ENCODE measurements at places on chromosomes 4 and X. TPM values are rescaled to one million over a fixed set of nuclear protein-coding genes. Genes with fewer than 3 reads are reported as not detected.

The OFD1 gene
- total RNA-seq: 36.9 TPM

GRCh38 chr4:35975617-35976355, 268.5 kb downstream of the ARAP2 start:
- DNase-seq: no peak

GRCh38 chr4:38782452-38783108, at the start of gene TLR10:
Gene TLR10 (minus strand): TSS chr4:38782990. CDS start chr4:38775590, 7,400 bp downstream.
- DNase-seq: peak; percentile 31

DNA sequence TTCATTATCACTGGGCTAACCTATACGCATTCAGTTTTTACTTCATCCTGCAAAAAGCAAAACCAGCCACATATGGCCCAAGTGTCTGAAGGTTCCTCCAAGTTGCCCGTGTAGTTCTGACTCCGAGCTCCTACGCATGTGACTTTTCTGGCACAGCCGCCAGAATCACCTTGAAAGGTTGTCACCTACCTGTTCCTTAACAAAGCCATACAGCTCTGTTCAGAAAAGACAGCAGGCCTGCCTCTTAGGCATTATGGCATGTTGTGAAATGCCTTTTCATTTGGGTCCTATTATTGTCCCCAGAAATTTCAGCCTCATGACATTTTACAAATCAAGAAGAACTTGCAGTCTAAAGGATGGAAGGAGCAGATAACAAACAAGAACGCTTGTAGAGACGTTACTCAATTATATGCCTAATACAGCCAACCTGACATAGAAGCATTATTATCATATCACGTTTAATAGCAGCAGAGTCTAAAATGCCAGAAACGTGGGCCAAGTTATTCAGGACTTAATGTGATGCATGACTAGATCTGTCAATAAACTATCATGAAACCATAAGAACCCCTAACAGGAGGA, 118.5 kb downstream of the RBM47 start:
- no peak for DNase-seq

DNA sequence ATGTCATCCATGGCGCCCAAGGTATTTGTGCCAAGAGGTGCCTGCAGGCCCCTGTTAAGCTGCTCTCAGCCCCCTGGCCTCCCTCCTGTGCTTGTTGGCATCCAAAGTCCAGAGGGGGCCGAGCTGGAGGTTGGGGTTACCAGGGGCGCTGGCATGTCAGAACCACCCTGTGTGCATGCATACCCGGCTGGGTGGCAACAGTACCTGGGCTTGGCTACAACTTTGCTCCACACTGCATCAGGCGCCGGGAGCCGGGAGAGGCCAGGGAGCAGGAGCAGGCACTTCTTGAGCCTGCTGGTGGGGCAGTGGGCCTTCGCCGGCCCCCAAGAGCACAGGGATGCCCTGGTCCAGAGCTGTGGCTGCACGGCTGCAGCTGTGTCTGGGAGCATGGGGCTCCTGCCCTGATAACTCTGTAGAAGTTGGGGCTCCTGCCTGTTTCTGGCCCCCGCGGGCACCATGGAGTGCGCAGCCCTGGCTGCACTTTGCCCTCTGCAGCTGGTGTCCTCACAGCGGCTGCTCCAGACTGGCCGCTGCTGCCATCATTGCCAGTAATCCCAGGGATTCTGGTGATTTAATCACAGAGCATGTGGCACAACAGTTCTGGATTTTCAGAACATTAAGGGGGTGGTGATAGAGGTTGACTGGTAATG, 130.3 kb downstream of the ARHGAP10 start:
- no peak for DNase-seq

GRCh38 chr4:19187691-19188090, 1064.0 kb upstream of the SLIT2 start:
- DNase-seq: no peak
